ENCODE measurements at places on chromosomes 11 and 22. TPM values are rescaled to one million over a fixed set of nuclear protein-coding genes. Genes with fewer than 3 reads are reported as not detected.

CNGA4 gene
- total RNA-seq, result 0.41 TPM

DNA sequence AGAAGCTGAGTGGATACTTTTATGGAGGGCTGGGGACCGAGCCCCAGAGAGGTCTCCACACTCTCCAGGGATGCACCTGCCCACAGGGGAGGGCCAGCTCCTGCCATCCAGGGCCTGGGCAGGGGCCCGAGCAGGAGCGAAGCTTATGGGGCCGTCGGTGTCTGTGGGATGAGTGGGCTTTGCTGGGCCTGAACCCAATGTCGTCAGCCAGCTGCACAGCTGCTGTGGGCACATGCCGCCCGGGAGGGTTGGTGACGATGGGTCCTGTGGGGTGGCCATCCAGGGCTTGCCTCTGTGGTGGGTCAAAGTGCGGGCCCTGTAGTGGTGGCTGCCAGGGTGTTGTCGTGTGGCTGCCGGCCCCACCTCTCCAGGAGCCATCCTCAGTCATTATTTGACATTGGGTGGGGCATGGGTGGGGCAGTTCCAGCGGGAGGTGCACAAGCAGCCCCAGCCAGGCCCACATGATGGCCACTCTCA is 447.1 kb downstream of the TBC1D22A start:
- no peak for DNase-seq

GRCh38 chr11:75639762-75640181 is 29.1 kb downstream of the MAP6 start:
- peak; percentile 52 for DNase-seq

DNA sequence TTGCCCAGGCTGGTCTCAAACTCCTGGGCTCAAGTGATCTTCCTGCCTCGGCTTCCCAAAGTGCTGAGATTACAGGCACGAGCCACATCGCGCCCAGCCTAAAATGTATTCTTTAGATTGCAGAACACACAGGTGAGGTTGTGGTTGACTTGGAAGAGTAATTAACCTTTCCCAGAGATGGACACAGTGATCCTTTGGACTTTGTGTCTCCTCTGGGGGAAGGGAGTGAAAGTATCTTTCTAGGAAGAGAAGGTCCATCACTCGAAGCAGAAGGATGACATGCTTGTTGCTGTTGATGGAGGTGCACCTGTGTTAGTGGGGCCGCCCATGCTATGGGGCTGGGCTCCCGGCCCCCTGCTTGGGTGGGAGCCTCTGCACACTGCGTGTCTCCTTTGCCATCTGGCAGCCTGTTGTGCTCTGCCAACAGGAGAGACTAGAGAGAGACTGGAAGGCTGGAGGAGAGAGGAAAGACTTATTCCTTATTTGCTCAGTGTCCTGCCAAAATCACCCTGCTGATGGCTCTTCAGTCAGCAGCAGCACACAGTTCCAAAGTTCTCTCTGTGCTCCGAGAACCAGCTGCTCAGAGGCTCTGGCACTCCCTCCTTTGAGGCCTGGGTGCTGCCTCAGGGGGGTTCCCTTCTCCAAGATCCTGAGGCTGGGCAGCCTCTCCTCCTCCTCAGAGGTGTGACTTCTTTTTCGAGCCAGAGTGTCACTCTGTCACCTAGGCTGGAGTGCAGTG is 33.1 kb upstream of the CYB5R3 start:
- DNase-seq, result no peak

KRTAP5-10 gene
- not detected for total RNA-seq

DNA sequence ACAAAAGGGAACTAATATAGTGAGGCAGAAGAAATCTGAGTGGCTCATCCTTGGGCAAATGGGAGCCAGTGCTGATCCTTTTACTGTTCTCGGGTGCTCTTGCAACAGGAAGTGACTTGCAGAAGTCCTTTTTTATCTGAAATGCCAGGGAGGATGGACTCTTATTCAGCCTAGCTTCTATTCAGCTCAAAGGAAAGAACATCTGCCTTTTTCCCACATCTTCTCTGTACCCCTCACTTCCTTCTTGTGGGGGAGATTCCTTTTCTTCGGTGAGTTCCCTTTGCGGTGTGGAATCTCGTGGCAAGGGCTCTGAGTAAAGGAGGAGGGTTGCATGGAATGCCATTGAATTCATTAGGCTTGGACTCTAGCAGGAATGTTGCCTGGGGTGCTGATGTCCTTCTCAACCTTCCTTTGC is 76.2 kb downstream of the ZBTB16 start:
- DNase-seq, result no peak

SLC22A24 gene
- not detected for total RNA-seq

- DNase-seq, result no peak
These were observed 50.6 kb downstream of the LDLRAD3 start for GRCh38 chr11:35994421-35994820.

- no peak for DNase-seq
These were observed 9.1 kb downstream of the DCHS1 start for GRCh38 chr11:6646576-6646917.

- no peak for DNase-seq
These were observed 110.5 kb downstream of the ZNF280B start for GRCh38 chr22:22397875-22398524.

RIBC2 gene
- 0.41 TPM for total RNA-seq

- peak; percentile 27 for DNase-seq
These were observed 62.5 kb downstream of the FEZ1 start for GRCh38 chr11:125433454-125434121.

OR5B21 gene
- not detected for total RNA-seq

IGF2 gene
- total RNA-seq, result 19.6 TPM

TRABD gene
- total RNA-seq, result 4.9 TPM

DNA sequence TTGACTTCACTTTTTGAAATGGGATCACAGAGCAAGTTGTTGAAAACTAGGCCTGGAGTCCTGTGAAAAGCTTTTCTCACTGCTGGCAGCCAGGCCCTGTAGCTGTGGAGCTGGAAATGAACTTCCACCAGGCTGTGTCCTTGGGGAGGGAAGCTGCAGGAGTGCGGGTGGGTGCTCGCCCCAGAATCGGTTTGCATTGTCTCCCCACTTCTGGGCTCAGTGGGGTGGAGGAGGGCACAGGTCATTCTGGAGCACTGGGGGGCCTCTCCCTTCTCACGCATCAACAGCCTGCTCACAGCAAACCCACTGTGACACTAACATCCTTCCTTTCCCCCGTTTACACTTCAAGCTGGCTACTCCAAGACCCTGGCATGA is 15.2 kb downstream of the GLB1L2 start:
- DNase-seq, result no peak

DNA sequence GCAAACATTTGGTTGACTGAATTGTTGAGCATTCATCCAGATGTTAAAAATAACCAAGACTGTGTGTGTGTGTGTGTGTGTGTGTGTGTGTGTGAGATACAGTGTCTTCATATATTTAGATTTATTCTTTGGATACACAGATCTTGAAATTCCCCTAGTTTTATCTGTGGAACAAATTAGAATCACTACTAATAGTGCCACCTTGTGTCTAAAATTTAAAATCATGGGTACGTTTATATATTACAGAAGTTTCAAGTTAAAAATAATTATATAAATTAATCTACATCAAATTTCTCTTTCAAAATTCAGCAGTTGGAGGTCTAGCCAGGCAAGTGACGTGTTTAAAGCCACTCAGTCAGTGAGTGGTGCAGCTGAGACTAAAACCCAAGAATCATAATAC is 1566.2 kb upstream of the TENM4 start:
- peak; percentile 3 for DNase-seq

GRCh38 chr11:62402226-62402959 is 16.4 kb upstream of the SCGB1A1 start:
- DNase-seq, result no peak

GRCh38 chr22:41779929-41780505 is 20.5 kb upstream of the CCDC134 start:
- DNase-seq, result no peak

C11orf54 gene
- 37.5 TPM for total RNA-seq

PRG2 gene
- total RNA-seq, result not detected

GRCh38 chr11:106852779-106853178 is 165.5 kb downstream of the GUCY1A2 start:
- DNase-seq, result no peak

DNA sequence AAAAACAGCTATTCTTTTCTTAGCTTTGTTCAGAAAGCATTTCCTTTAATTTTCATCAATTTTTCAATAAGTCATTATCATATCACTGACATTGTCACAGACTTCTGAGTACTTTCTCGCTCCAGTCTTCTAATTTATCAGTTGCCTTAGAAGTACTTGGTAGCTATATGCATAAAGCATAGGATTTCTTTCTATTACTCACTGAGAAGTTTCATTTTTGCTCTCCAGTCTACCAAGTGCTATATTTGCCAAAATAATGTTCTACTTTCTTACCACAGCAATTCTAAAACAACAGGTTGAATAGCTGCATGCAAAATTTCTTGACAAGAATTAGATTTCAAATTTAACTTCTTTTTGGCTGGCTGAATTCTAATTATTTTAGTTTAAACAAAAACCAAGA is 116.3 kb downstream of the STK33 start:
- DNase-seq, result no peak

DNA sequence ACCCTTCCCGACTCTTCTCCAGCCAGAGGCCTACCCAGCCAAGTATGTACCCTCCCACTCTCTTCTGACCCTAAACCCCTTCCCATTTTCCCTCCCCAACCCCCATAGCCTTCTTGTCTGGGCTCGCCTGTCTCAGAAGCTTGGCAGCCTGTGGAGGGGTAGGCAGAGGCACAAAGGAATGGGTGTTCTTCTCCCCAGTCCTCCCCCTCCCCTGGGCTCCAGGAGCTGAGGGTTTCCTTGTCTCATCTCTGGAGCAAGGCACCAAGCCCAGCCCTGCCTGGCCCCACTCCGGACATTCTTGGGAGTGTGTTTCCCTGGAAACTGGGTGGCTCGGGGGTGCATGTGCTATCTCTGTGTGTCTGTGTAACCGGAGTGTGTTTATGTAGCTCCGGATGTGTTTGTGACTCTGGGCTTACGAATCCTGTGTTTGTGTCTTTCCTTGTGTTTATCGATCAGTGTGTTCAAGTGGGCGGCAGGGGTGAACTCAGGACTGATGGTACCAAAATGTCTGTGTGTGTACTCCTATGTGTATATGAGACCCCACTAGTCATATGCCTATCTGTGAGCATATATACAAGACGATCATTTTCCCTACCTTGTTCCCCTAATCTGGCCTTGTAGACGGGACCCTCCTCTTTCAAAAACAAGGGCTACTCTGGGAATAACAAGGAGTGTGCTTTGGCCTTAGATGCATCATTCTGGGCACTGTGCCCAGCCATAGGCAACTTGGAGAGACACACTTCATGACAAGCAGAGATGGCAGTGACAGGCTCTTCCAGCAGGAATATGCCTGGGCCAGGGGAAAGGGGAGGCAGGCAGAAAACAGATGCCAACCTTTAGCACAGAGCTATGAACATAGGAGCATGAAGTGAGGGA is 10.9 kb downstream of the PHLDB1 start:
- no peak for DNase-seq

GRCh38 chr11:93766504-93766903 is 17.6 kb upstream of the MED17 start:
- DNase-seq, result no peak

DNA sequence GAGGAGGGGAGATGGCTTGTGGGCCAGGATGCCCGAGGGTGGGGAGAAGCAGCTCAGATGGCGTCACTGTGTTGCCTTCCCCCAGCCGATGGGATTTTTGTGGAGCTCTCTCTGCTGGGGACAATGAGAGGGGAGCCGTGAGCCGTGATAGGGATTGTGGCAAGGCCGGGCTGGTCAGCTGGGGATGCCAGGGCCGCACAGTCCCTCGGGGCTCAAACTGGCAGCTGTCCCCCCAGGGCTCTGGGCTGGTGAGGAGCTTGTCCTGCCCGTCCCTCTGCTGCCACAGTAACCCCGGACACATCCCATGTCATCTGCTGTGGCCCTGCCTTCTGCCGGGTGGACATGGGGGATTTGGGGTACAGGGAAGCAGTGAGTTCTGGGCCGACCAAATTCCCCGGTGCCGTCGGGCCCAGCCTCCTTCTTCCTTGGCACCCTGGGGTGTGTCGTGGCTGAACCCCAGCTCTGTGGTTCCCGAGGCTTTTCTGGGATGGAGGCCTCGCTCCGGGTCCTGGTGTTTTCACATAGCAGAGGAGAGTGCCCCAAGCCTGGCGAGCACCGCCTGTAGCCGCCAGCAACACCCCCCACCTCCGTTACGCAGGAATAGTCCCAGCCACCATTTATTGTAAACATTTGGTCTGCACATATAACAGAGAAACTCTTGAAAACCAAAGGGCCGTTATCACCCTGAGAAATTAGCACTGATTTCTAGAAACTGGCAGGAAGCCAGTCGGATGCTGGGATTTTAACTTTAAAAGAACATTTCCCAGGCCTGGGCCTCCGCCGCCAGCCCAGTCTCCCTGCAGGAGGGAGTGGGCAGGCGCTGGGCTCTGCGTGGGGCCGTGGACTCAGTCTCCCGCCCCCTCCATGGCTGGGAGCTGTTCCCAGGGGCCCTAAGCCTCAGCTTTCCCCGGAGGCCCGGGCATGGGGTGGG is 9.9 kb downstream of the BRSK2 start:
- no peak for DNase-seq

P2RY2 gene
- total RNA-seq, result not detected

OR52I1 gene
- total RNA-seq, result not detected

GRCh38 chr11:130330101-130330684 is 15.5 kb upstream of the ZBTB44 start:
- DNase-seq, result no peak

Measured in frontal cortex (tissue), 4 donors.